Trophoblast cell (in vitro differentiated cells and primary cell): ENCODE measurements at places on chromosomes 3 and 15.

- DNase-seq: no peak
These were observed 202.7 kb downstream of the TNIK start for GRCh38 chr3:171257251-171258203.

- DNase-seq: no peak
These were observed 162.1 kb downstream of the C3orf38 start for GRCh38 chr3:88311826-88312225.

- no peak for DNase-seq
These were observed 60.1 kb downstream of the ADAMTS9 start for GRCh38 chr3:64627471-64628321.

GRCh38 chr3:55598224-55598623, 111.1 kb upstream of the WNT5A start:
- no peak for DNase-seq

- DNase-seq: no peak
These were observed 28.2 kb downstream of the MBNL1 start for GRCh38 chr3:152296971-152297370.

- no peak for DNase-seq
These were observed 24.7 kb downstream of the PARP15 start for GRCh38 chr3:122602011-122602710.

DNA sequence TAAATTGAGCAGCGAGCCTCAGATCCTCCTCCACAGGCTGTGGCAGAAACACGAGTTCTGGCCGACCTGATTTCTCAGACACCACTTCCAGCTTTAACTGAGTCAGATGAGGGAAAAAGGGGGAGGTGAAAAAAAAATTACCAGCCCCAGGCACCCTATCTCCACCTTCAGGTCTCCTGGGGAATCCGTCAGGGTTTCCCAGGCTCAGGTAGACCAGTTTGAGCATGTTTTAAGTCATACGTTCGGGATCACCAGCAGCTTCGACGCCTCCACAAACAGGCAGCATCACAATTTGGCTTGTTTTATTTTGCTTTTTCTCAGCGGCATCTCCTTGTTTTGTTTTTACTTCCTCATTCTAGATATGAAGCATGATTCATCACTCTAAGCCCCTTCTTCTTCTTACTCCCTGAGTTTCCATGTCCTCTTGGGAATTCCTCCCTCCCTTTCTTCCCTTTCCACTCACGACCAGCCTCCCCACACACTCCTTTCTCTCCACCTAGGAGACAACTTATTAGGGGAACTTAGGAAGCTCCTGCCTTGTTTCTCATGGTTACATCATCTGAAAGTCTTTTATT, 190.1 kb downstream of the ZNF621 start:
- DNase-seq: no peak

DNA sequence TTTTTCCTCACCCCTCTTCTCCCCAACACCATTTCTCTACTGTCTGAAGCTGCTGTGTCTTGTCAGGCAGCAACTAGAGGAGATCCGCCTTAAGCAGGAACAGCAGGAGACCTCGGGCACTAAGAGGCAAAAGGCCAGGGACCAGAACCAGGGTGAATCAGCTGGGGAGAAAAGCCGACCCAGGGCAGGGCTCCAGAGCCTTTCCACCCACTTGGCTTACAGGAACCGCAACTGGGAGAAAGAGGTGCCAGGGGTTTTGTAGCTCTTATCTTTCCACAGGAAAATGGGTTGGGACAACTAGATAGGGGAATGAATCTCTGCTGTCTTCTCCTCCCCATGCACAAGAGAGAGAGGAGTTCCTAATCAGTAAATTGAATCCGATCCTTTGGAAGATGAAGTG, 3.0 kb upstream of the NGRN start:
- no peak for DNase-seq

GRCh38 chr3:153970741-153971347, 150.3 kb upstream of the ARHGEF26 start:
- no peak for DNase-seq

GRCh38 chr15:67838789-67839332, 984 bp downstream of the RNU6-1 start:
- DNase-seq: peak; percentile 100

DNA sequence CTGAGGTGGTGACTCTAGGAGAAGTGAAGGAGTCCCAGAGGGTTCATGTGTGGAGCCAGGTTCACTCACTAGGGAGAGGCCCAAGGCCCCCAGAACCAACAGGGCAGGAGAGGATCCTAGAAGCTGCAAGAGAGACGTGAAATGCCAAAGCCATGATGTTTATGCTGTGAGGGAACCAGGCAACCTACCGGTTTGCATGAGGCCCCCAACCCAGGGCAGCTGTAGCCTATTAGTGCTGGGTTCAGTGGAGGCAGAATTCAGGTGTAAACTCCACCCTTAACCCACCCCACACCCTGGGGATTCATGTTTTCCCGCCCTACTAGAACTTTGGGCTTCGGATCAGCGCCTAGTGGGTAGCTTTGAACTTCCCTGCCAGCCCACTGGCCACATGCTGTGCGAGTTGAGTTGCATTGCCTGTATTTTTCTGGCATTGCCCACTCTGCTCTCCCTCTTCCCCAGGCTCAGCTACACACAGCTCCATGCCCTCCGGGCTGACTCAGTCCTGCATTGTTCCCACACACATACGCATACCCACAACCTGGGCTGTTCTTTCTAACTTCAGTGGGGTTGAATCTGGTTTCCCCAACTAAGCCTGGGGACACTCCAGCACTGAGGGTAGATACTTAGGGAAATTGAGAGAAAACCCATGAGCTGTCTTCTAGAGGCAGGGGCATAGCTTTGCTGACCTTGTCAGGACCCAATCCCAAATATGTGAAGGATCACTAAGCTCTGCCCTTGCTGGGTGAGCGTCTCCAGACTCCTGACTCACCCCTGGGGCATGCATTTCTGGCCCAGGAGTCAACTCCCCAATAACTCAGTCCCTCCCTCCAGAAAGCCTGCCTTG, 2.0 kb upstream of the ZBTB47 start:
- peak; percentile 18 for DNase-seq

DNA sequence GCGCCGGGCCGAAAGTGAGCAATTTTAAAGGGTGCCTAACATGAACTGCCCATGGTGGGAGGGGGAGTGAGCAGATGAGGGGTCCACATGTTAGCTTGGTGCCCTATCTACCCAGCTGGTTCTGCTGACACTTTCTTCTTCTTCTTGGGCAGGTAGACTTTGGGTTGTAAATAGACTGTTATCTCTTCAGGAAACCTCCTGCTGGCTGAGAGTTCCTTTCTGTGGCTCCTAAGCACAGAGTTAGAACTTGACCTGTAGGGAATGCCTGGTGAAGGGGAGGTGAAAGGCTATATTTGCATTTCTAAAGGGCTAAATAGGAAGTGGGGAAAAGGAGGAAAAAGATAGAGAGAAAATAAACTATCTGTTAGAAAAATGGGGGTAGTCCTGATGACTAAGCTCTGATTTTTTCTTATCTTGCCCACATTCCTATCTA, 521.4 kb upstream of the TGFBR2 start:
- DNase-seq: no peak

DNA sequence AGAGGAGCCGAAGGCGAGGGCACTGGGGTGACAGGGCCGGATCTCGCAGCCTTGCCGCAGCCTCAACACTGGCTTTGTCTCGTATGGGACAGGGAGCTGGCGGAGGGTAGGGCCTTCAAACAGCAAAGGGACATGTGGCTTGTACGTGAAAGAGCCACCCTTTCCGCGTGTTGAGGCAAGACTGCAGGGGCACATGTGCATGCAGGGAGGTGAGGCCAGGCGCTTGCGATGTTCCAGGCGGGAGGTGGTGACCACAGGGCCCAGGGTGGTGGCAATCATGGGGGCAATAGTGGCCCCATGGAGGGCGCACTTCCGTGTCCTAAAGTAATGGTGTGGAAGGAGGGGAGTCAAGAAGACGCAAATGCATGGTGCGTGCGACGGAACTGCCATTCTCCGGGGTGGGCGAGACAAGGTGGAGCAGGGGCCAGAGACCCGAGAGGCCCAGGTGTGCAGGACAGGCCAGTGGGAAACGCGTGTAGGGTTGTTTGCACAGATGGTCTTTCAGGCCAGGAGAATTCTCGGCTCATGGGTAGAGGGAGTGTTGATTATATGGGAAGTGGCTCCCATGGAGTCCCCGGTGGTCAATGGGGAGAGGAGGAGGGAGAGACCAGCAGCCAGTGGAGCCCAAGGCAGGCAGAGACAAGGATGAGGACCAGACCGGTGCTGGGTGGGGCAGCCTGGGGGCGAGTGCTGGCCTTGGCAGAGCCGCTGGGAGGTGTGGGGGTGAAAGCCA, 45.8 kb upstream of the PCSK6 start:
- no peak for DNase-seq

DNA sequence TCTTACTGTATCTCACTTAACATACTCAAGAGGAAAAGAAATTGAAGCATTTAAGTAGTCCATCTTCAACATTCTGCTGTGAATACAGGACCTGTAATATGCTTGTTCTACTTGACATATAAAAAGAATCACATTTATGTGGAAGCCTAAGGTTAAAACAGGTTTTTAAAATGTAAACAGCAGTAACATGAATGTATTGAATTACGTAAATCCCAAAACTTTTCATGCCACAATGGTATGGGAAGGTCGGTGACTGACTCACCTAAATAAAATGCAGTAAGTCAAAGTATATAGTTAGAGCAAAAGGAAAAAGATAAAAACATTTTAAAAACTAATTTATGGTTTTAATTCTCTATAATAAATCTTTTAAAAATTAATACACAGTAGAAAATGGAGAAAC, 115.7 kb upstream of the TJP1 start:
- DNase-seq: peak; percentile 88

- DNase-seq: peak; percentile 73
These were observed 11.5 kb upstream of the RPS17 start for GRCh38 chr15:82551646-82552247.

GRCh38 chr15:70497661-70498060, 265.7 kb downstream of the UACA start:
- no peak for DNase-seq

DNA sequence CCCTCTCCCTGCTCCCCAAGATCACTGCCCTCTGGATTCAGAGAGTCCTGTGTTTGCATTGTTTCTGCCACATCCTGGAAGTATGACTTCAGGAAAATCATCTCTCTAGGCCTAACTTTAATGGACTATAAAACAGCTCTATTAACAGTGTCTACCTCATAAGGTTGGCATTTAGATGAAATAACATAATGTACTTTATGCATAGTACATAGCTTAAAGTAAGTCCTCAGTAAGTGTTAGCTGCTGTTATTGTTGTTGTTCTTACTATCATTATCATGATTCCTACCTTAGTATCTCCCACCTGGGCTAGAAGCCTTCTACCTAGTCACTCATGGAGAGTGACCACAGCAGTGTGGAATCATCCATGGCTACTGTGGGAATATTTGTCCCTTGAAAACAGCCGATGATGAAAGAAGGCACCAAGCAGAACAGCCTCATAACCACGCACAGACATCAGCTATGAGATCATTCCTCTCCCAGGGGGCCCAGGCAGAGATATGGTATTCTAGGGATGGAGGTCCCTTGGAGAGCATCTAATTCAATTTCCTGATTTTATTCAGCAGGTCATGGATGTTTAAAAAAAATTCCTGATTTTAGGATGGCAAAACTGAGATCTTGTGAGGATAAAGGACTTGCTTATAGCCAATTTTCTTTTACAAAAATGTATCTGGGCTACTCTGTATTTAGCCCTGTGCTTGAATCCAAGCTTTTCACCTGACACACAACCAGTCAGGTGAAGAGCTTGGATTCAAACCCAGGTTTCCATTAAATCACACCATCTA, 1.9 kb downstream of the FSD2 start:
- no peak for DNase-seq

DNA sequence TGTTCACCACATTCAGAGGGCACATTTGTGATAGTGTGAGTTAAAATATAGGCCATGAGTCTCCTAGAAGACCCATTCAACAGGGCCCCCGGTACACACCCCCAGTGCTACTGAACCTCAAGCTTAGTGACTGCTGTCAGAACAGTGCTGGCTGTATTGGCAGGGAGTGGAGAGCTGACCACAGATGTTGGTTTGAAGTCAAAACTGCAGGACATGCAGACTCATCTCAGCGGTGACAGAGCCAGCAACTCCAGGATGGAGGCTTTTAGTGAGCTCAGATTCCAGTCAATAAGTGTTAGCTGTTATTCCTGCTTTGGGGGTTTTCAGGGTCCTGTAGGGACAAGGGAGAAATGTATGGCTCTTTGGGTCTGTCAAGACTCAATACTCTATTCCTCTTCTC, 29.1 kb downstream of the PRR20G start:
- no peak for DNase-seq

GRCh38 chr3:12948891-12949711, 107.7 kb upstream of the RPL32 start:
- DNase-seq: peak; percentile 78

DNA sequence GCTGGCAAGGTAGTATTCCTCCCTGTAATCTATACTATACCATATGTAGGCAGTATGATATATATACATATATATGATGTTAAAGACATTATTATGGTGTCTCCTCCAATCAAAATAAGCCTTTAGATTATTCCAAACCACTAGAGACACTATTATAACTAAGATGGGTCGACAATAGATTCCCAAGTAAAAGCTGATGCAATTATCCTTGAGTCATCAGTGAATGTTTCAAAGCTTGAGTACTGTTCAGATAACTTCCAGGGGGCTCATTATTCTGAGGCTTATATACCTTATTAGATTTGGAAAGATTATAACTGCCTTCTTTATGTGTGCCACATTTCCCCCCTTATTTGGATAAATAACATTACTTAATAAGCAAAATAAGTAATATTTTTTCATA, 11.9 kb upstream of the C3orf38 start:
- DNase-seq: no peak

GRCh38 chr3:42180901-42181300, 85.1 kb downstream of the CCK start:
- no peak for DNase-seq

- no peak for DNase-seq
These were observed 296.6 kb upstream of the CDIN1 start for GRCh38 chr15:36282821-36283220.

DNA sequence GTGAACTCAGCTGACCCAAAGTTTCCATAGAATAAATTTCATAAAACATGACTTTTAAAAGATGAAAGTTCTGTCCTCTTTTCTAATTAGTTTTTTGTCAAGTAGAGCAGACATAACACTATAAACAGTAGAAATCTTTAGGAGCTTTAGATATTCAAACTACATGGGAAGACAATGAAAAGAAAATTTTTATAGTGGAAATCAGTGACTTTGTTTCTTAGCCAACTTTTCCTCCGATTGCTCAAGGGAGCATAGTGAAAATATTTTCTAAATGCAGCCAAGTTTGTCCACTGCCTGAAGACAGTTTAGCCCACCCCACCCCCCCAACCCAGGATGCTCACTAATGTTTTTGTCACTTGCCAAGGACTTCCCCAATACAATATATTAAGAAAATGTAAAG, 114.9 kb downstream of the PLD1 start:
- DNase-seq: no peak
